ENCODE measurements at places on chromosomes 4 and X. TPM values are rescaled to one million over a fixed set of nuclear protein-coding genes. Genes with fewer than 3 reads are reported as not detected.

XAGE1A gene
- not detected for total RNA-seq

TFDP3 gene
- not detected for total RNA-seq

GASK1B gene
- total RNA-seq, result 44.8 TPM

USP51 gene
- total RNA-seq, result 8.1 TPM

RIBC1 gene
- total RNA-seq, result 3.5 TPM

SRPX gene
- 5.3 TPM for total RNA-seq

SRPX2 gene
- 0.69 TPM for total RNA-seq

SORCS2 gene
- total RNA-seq, result 20.3 TPM

DAPP1 gene
- total RNA-seq, result 1.6 TPM

F9 gene
- total RNA-seq, result not detected

ZNF711 gene
- 87.4 TPM for total RNA-seq

DACH2 gene
- total RNA-seq, result 21.7 TPM

ZNF732 gene
- total RNA-seq, result 0.69 TPM

CT45A6 gene
- not detected for total RNA-seq

COL4A6 gene
- 3.2 TPM for total RNA-seq

PAK3 gene
- 204 TPM for total RNA-seq

GRIPAP1 gene
- 38.8 TPM for total RNA-seq

TMPRSS11D gene
- total RNA-seq, result not detected

DGKK gene
- total RNA-seq, result 6.2 TPM

PAGE2B gene
- not detected for total RNA-seq

GPR78 gene
- 0.23 TPM for total RNA-seq

SPANXN4 gene
- total RNA-seq, result not detected

SPP1 gene
- 401 TPM for total RNA-seq

PLK4 gene
- 11.8 TPM for total RNA-seq

PITX2 gene
- 11.8 TPM for total RNA-seq

SMIM10 gene
- 2.1 TPM for total RNA-seq

ATP6AP2 gene
- total RNA-seq, result 162 TPM

CLGN gene
- 10.8 TPM for total RNA-seq

BCORL1 gene
- 2.8 TPM for total RNA-seq

COL4A5 gene
- 20.5 TPM for total RNA-seq

SYTL4 gene
- total RNA-seq, result 2.3 TPM

Measured in diencephalon (tissue), 1 donor.